Naive thymus-derived CD4-positive, alpha-beta T cell (primary cell): ENCODE measurements at places on chromosomes 7 and 10. TPM values are rescaled to one million over a fixed set of nuclear protein-coding genes. Genes with fewer than 3 reads are reported as not detected.

- no peak overlapping the region for H3K4me3 ChIP-seq
- H3K27me3 ChIP-seq, result no peaks in the 10 kb centered on the region
- H3K27ac ChIP-seq, result no peak overlapping the region
- no peak for DNase-seq
These were observed 193.2 kb downstream of the ELMO1 start for GRCh38 chr7:37255327-37255944.

DNA sequence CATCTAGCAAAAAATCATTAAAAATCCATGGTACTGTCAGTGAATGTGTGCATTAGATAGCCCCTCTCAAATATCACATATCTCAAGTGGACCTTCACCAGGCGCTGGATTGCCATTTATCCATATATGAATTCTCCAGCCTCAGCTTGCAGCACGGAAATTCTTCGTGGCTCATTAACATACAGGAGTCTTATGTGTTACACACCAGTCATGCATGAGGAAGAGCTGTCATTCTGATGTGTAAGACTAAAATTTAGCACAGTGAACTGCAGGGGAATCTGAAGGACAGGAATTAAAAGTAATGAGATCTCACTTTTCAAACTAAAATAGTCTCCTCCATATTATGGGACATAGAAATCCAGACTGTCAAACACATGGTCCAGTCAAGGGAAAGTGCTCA, 542.4 kb upstream of the DPP6 start:
- H3K4me3 ChIP-seq, result no peak overlapping the region
- DNase-seq, result no peak
- H3K27ac ChIP-seq, result no peak overlapping the region
- H3K4me1 ChIP-seq, result no peaks in the 10 kb centered on the region
- H3K27me3 ChIP-seq, result no peaks in the 10 kb centered on the region

GRCh38 chr7:4659551-4660286, 22.4 kb upstream of the FOXK1 start:
- no peaks in the 10 kb centered on the region for H3K4me1 ChIP-seq
- H3K27me3 ChIP-seq, result no peaks in the 10 kb centered on the region
- H3K36me3 ChIP-seq, result no peaks in the 10 kb centered on the region
- DNase-seq, result no peak
- no peak overlapping the region for H3K27ac ChIP-seq

DNA sequence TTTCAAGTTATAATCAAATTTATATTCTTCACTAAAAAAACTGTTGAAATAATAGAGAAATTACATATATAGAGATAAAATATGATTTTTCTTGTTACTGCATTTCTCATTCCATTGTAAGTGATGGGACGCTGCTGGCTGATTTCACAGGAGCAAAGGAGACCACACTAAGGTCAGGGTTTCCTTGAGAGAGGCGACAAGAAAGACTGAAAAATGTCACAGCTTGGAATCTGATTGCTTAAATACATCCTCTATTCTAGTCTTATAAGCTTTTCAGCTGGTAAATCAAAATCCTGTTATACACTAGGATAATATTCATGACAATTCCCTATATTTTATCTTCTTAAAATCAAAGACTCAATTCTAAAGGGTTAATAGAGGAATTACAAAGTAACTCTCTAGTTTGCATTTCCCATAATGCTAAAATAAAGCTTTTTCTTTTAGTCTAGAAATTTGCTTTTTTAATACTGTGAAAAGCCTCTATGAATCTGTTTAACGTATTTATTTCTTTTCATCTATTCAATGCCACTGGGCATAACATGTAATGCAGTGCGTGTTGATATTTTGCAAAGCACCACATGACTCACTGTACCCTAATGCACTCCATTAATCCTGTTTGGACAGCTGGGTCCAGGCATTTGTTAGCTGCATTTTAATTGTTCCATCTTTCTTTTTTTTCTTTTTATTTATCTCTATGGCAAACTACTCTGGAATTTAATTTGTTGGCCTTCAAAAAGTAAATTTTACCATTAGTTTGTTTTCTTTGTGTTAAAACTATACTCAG, 81.7 kb downstream of the RNF32 start:
- no peak overlapping the region for H3K27ac ChIP-seq
- DNase-seq, result no peak
- H3K27me3 ChIP-seq, result no peaks in the 10 kb centered on the region
- H3K36me3 ChIP-seq, result no peaks in the 10 kb centered on the region

DNA sequence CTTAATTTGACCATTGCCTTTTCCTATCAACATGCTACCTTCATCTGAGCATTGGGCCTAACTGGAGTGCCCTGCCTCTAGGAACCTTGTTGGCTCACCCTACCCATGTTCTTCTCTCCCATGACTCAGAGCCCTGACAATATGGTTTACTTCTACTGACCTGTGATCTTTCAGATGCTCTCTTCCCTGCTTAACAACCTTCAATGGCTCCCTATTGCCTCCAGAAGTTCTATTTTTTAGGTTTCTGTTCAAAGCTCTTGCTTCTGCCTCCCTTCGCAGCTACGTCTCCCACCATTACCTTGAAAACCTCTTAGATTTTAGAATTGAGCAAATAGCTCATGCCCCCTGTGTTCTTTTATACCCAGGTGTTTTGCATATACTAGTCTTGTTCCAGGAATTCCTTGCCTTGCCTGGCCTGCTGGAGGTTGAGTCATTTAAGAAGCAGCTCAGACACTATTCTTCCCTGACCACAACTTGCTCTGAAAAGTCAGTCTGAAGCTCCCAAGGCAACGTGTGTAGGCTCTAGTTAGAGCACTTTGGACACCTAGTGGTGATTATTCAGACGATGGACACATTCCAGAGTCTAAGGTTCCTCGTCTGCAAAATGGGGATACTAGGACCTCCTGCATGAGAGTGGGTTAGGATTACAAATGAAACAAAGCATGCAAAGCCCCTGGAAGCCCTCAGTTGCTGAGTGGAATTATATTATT, 64.4 kb upstream of the EMX2 start:
- H3K36me3 ChIP-seq, result no peaks in the 10 kb centered on the region
- H3K4me1 ChIP-seq, result no peaks in the 10 kb centered on the region
- H3K27me3 ChIP-seq, result no peaks in the 10 kb centered on the region
- H3K27ac ChIP-seq, result no peak overlapping the region

DNA sequence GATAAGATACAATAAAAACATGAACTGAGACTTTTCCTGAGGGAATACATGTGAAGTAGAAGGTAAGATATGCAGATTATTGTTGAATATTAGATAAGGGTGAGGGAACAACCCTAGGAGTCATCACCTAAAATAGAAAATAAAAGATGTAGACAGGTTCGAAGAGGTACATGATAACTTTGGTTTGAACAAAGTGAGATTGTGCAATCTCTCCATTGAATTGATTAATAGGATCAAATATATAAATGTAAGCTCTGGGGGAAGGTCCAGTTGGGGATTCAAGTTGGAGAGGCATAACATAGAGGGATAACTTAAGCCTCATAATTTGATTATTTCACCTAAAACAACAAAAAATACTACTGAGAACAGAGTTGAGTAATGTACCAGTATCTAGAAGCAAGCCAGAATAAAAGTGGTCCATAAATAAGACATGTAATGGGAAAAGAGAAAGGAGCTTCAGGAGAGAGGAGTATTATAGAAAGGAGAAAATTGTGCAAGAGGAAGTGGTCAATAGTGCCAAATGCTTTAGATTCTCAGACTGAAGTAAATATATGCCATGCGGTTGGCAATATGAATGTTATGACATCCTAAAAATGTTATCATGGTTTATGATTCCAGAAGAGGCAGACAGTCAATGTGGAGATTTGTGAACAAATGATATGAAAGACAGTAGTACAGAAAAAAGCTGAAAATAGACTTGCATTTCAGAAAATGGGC, 282.3 kb upstream of the CHRM2 start:
- H3K36me3 ChIP-seq, result no peaks in the 10 kb centered on the region
- no peaks in the 10 kb centered on the region for H3K4me1 ChIP-seq
- DNase-seq, result no peak
- no peaks in the 10 kb centered on the region for H3K27me3 ChIP-seq
- no peak overlapping the region for H3K27ac ChIP-seq
- H3K4me3 ChIP-seq, result no peak overlapping the region

DNA sequence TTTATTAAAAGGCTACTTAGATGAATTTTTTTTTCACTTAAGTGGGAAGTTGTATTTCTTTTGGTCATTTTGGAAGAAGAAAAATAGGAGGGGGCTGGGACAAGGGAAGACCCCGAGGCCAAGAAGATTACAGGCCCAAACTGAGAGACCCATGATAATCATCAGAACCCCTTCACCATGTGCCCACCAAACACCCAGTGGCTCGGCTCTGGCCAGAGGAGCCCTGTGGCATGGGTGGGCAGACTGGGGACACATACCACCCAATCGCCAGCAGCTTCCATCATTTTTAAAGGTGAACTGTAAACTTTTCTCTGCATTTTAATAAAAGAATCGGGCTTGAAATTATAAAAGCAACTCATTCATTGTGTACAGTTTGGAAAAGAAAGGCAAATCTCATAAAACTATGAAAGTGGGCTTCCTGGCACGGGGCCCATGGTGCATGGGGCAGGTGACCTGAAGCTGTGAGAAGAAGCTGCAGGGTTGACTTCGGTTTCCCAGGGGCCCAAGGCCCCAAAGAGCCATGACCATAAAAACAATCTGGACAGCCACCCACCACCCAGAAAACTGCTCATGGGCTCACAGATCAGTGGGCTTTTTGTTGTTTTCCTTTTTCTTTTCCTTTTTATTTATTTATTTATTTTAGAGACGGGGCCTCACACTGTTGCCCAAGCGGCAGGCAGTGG, 29.4 kb upstream of the RET start:
- no peak for DNase-seq
- no peak overlapping the region for H3K27ac ChIP-seq
- no peaks in the 10 kb centered on the region for H3K27me3 ChIP-seq

DNA sequence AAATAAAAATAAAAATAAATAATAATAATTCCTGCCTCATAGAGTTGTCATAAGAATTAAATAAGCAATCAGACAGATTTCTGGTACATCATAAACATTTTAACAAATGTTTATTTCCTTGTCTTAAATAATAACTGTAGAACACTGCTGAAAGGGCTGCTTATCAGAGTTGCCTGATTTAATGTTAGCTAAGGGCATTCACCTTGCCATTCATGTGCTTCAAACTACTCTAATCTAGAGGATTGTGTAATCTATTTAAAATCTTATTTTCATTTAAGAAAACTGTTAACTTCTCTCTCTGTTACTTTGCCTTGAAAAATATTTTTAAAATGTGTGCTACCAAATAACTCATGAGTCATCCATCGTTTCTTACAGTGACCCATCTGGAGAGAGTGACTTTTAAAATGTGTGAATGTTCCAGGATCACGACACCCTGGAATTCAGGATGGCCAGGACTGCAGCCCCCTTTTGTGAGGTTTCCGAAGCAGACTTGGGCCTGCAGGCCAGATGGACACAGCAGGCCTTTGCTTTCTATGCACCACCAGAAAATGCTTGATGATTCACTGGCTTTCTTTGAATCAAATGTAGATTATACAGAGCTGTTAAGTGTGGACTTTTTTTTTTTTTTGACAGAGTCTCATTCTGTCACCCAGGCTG, 109.1 kb upstream of the TNS3 start:
- H3K27ac ChIP-seq, result no peak overlapping the region
- H3K4me1 ChIP-seq, result no peaks in the 10 kb centered on the region
- H3K4me3 ChIP-seq, result no peak overlapping the region
- H3K27me3 ChIP-seq, result no peaks in the 10 kb centered on the region

DNA sequence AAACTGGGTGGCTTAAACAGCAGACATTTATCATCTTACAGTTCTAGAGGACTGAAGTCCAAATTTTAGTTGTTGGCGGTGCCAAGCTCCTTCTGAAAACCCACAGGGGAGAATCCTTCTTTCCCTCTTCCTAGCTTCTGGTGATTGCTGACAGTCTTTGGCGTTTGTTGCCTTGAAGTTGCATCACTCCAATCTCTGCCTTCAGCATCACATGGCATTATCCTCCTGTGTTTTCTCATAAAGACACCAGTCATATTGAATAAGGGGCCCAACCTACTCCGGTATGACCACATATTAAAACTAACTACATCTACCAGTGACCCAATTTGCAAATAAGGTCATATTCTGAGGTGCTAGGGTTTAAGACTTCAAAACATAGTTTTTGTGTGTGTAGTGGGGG, 472.1 kb upstream of the IGFBP3 start:
- H3K36me3 ChIP-seq, result no peaks in the 10 kb centered on the region
- no peaks in the 10 kb centered on the region for H3K4me1 ChIP-seq
- H3K4me3 ChIP-seq, result no peak overlapping the region
- H3K27ac ChIP-seq, result no peak overlapping the region
- H3K27me3 ChIP-seq, result no peaks in the 10 kb centered on the region

GRCh38 chr10:71838264-71839211, 12.5 kb downstream of the PSAP start:
- H3K27ac ChIP-seq, result no peak overlapping the region
- no peak for DNase-seq
- H3K36me3 ChIP-seq, result peaks cover 8% of the 10 kb centered on the region

GRCh38 chr7:108372618-108373017, 83.6 kb downstream of the NRCAM start:
- no peak overlapping the region for H3K4me3 ChIP-seq
- H3K27ac ChIP-seq, result no peak overlapping the region
- no peaks in the 10 kb centered on the region for H3K4me1 ChIP-seq
- H3K36me3 ChIP-seq, result no peaks in the 10 kb centered on the region

DNA sequence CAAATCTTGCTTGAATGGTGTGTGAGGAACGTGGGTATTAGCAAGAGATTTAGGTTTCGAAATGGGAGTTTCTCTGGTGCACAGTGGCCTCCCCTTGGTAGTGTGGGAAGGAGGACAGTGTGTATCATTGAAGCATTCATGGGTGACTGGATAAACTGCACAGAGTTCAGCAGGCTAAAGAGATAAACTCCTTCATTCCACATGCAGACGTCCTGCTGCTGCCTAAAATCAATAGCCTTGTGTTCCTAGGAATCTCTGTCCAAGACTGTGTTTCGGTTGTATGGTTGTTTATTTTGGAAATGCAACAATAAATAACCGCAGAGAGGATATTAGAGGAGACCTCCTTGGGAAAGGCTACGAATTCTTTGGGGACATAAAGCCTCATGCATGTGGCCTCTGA, 100.9 kb upstream of the FAM171A1 start:
- no peaks in the 10 kb centered on the region for H3K4me1 ChIP-seq
- no peak overlapping the region for H3K27ac ChIP-seq
- no peak for DNase-seq
- H3K4me3 ChIP-seq, result no peak overlapping the region
- no peaks in the 10 kb centered on the region for H3K27me3 ChIP-seq

DNA sequence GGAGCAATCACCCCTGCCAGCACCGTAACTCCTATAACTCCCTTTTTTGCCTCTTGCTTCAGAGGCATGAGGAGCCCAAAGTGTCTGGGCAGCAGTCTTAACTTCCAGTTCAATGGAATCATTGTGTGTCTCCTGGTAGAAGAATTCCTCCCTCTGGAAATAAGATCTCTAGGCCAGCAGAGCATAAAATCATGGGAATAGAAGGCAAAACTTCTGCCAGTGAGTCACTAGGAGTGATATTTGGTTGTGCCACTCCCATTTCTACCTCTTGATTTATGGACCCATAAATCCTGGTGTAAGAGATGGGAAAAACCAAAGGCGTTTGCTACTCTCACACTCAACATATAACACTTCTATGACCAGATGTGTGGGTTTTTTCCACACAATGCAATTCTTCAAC, 104.9 kb upstream of the FAM180A start:
- H3K4me3 ChIP-seq, result no peak overlapping the region
- H3K4me1 ChIP-seq, result no peaks in the 10 kb centered on the region
- H3K36me3 ChIP-seq, result no peaks in the 10 kb centered on the region
- no peaks in the 10 kb centered on the region for H3K27me3 ChIP-seq
- no peak overlapping the region for H3K27ac ChIP-seq

TUBAL3 gene
- polyA plus RNA-seq, result not detected

DNAH11 gene
- 0.02 TPM for polyA plus RNA-seq

INMT gene
- polyA plus RNA-seq, result not detected

ARHGAP22 gene
- polyA plus RNA-seq, result not detected

HYAL4 gene
- not detected for polyA plus RNA-seq

ADAM12 gene
- not detected for polyA plus RNA-seq

AKR1C8 gene
- polyA plus RNA-seq, result not detected

TCERG1L gene
- polyA plus RNA-seq, result not detected

MLXIPL gene
- polyA plus RNA-seq, result not detected
